Astrocyte (in vitro differentiated cells and primary cell): ENCODE measurements at places on chromosomes 11 and 22.
A peak's percentile ranks its signal among the peaks of the same experiment; 100 is the strongest.

DNA sequence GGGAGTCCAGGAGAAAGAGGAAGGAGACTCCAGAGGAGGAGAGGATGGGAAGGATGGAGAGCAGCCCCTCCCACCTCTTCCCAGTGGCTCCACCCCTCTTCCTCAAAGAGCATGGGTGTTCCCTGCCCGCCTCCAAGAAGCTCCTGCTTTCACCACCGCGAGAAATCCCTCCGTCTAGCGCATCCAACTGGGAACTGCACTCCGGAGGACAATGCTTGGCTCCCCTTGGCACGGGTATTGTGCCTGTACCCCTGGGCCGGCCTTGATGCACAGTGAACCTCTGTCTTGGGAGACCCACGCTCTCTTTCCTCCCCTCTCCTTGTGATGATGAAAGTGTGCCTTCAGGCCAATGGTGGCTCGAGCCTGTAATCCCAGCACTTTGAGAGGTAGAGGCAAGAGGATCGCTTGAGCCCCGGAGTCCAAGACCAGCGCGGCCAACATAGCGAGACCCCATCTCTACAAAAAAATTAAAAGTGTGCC is 14.9 kb upstream of the ADA2 start:
- no peak for DNase-seq

GRCh38 chr11:87859636-87860035 is 315.6 kb downstream of the RAB38 start:
- peak; percentile 5 for DNase-seq

DNA sequence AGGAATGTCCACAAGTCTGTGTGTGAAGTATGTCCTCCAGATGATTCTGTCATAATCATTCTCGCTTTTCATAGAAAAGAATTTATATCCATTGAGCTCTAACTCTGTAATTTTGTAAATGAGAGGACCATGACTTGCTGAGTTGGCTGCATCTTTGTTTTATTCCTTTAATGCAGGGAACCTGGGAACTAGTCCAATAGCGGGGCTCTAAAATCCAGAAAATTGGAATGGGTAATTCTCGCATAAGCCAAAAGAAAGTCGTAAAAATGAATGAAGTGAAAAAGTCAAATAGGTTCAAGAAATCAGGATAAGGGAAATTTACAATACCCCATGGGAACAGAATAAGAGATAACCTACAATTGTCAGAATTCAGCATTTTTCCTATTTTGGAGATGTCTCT is 232.5 kb downstream of the RAB38 start:
- DNase-seq, result no peak

GRCh38 chr11:8206251-8207079 is 37.6 kb upstream of the RIC3 start:
- DNase-seq, result peak; percentile 20

- no peak for DNase-seq
These were observed 6.5 kb downstream of the ASPHD2 start for GRCh38 chr22:26435327-26436093.

GRCh38 chr22:22484023-22484422 is 24.5 kb downstream of the ZNF280B start:
- DNase-seq, result no peak

- no peak for DNase-seq
These were observed 181.0 kb downstream of the MN1 start for GRCh38 chr22:27620367-27621154.

DNA sequence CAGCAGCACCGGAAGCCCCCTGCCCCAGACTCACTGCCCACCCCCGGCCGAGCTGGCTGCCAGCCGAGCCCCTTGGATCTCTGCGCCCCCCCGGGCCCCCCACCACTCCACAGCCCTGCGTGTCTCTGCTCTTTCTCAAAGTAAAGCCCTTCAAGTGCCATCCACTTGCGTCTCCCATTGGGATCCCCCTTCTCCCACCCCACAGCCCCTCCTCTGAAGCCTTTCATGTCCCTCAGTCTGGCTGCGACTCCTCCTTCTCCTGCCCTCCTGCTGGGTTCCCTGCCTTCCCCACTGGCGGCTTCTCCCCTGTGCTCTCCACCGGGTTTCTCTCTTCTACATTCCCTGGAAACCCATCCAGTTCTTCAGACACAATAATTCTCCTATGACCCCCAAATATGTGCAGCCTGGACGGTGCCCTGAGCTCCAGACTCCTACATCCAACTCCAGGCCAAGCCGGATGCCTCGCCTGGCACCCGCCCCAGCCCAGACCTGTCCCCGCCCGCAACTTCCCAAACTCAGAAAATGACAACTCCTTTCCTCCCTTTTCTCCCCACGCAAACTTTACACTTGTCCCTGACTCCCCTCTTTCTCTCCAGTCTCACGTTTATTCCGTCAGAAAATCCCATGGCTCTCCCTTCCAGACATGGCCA is 108.9 kb downstream of the WNT7B start:
- no peak for DNase-seq

DNA sequence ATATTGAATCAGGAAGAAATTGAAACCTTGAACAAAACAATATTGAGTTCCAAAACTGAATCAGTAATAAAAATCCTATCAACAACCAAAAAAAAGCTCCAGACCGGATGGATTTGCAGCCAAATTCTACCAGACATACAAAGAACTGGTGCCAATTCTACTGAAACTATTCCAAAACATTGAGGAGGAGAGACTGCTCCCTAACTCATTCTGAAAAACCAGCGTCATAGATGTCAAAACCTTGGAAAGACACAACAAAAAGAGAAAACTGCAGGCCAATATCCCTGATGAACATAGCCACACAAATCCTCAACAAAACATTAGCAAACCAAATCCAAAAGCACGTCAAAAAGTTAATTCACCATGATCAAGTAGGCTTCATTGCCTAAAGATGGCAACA is 353.8 kb downstream of the TMEM135 start:
- no peak for DNase-seq

DNA sequence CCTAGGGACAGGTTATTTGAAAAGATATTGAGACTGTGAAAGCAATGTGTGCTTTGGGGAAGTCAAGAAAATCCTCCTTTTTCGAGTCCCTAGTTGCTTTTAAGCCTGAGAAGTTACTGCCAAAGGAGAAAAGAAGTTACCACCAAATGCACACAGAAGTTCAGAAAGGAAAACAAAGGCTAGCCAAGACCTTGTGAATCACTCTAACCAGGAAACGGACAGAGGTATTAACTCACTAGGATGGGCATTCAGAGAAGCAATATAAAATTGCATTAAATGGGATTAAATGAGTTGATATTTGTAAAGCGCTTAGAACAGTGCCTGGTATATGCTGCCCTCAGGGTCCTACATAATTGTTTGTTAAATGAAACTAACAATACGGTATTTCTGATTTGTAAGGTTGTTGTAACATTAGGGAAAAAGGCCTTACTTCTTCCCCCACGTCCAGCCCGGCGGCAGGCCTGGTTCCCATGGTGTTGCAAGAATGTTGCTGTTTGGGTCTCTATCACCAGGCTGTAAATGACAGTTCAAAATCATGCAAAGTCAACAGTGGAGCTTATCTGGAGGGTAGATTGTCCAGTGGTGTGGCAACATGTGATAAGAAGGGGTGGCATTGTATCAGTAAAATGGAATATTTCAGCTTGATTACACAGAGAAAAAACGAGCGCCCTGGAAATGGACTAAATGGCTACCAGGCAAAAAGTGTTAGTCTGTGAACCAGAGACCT is 7.1 kb downstream of the TMA7B start:
- DNase-seq, result peak; percentile 66

DNA sequence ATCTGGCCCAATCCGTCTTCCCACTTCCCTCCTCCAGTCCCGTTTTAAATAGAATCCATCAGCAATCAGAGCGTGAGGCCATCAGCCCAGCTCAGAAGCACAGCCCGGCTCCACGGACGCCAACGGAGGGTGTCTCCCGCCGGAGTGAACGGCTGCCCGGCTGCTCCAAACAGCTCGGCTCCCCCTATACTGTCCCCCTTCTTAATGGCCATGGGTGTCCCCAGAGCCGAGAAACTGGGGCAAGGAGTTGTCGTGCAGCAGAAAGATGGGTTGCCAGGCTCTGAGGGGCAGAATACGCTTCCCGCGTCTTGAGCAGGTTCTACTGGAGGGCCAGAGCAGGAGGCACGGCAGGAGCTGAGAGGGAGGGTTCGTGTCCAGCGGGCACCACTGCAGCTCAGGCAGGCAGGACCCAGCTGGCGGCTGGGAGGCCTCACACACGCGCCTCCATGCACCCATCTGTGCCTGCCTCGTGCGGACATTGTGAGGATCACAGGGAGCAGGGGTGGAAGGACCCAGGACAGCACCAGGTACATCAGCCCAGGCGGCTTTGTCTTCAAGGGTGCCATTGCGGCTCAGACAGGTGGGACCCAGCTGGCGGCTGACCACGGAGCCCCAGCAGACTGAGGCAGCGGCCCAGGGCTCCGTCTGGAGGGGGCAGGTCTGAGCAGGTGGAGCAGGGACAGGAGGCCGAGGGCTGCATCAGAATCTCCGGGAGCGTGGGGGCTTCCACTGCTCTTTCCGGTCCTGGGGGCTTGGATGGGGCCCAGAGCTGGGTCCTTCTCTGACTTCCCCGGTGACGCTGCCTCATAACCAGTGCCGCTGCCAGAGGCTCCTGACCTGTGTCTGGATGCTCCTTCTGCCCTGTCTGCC is 882.7 kb downstream of the BRD1 start:
- DNase-seq, result no peak

GRCh38 chr11:48013269-48013901 is 33.0 kb downstream of the PTPRJ start:
- no peak for DNase-seq

DNA sequence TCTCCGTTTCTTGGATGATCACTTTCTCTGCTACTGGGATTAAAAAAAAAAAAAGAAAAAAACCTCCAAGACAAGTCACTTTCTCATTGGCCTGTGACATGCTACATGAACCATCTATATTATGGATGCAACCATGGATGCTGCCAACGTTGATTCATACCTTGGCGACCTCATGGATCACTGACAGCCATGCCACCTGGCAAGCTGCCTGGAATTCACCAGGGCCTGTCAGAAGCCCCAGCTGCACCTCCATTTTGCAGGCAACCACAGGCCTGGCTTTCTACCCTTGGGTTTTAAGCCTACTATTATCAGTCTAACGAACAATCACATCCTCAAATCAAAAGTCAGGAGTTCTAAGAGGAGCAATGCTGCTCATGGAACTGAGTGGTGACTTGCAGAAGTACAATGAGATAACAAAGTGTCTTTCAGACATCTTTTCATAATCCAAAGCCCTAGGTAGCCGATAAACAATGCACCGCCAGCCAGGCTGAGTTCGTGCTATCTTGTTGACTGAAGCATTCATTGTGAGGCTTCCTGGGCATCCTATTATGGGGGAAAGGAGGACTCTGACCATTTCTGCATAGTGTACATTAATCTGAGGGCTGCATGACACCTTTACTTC is 48.0 kb upstream of the CADM1 start:
- no peak for DNase-seq

- no peak for DNase-seq
These were observed 93.4 kb downstream of the SHANK2 start for GRCh38 chr11:71158936-71159335.

- DNase-seq, result no peak
These were observed 77.8 kb downstream of the CASP12 start for GRCh38 chr11:104820431-104820830.

- DNase-seq, result peak; percentile 44
These were observed 16.6 kb downstream of the BTBD10 start for GRCh38 chr11:13446444-13446843.

DNA sequence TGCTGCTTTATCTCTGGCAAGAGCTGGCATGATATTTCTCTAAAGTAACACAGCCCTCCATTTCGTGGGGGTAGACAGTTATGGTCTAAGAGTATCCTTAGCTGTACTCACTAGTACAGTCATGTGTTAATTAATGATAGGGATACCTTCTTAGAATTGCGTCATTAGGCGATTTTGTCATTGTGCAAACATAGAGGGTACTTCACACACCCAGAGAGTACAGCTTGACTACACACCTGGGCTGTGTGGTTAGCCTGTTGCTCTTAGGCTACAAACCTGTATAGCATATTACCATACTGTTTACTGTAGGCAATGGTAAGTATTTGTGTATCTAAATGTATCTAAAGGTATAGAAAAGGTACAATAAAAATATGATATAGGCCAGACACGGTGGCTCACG is 17.0 kb downstream of the XRCC6 start:
- no peak for DNase-seq

DNA sequence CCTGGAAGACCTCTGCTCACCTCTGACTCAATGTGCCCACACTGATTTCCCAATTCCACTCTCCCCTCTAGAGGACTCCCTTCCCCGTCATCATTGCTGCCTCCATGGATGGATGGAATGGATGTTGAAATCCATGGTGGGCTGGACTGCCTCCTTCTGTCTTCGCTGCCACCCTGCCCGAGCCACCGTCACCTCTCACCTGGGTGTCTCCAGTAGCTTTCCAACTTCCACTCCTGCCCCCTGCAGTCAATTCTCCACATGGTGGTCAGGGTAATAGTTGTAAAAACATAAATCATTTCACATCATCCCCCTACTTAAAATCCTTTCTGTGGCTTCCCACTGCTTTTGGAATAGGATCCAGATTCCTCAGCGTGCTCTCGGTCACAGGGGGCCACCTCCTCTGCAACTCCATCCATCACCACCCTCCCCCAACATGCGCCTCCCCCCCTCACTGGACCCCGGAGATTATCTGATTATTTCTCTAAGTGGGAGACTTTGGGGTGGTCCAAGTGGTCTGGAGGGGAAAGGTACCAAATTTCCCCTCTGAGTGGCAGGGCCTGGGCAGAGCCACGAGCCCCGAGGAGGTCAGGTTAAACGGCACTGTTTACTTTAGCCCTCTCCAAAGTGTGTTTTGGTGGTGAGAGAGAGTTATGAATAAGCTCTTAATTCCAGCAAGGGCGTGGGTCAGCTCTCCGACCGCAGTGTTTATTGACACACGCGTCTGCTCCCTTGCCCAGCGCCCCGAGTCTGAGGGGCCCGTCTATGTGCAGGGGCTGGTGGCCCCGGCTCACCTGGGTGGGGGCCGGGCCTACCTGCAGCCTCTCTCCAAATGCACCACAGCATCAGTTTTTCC is 313.7 kb downstream of the MN1 start:
- DNase-seq, result peak; percentile 70

- DNase-seq, result peak; percentile 67
These were observed 69.7 kb upstream of the EP300 start for GRCh38 chr22:41022470-41023298.

GRCh38 chr11:124865181-124865901 is at the start of gene ROBO3:
TSS of gene ROBO3 (plus strand) at chr11:124865432. CDS start at chr11:124865578, 146 bp downstream.
- no peak for DNase-seq

- peak; percentile 16 for DNase-seq
These were observed 24.2 kb upstream of the YAP1 start for GRCh38 chr11:102085864-102086551.
